ENCODE measurements at places on chromosomes 3 and 15.

GRCh38 chr15:29917600-29918597 lies 95.6 kb upstream of the TJP1 start:
- no peak for DNase-seq

DNA sequence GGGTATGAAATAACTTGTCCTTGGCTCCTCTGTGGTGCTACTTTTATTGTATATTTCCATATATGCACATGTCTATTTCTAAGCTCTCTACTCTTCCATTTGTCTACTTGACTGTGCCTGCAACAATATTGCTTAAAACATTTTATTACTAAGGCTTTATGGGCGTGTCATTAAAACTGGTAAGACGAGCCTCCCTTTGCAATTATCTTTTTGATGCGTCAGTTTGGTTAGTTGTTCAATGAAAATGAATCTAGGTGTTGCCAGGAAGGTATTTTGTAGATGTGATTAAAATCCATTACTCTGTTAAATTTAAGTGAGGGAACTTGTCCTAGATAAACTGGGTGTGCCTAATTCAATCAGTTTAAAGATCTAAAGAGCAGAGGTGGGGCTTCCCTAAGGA lies 12.9 kb upstream of the TRA2B start:
- DNase-seq, result no peak

DNA sequence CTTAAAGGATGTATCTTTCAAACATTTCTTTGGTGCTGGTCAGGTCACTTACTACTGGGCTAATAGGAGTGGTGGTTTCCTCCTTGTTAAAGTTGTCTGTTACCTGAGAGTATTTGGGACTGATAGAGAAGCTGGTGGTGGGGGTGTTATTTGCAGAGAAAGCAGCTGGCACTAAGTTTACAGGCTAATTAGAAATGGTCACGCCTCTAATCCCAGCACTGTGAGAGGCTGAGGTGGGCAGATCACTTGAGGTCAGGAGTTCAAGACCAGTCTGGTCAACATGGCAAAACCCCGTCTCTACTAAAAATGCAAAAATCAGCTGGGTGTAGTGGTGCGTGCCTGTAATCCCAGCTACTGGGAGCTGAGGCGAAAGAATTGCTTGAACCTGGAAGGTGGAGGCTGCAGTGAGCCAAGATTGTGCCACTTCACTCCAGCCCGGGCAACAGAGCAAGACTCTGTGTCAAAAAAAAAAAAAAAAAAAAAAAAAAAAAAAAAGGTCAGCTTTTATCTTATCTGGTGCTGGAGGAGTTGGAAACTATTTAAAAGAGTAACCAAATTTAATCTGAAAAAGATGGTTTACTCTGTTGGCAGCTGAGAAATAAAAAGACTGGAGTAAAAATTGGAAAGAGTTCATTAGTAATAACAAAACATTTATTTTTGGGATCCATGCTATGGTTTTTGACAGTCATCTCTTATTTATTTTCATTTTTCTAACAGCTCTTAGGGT lies 332.6 kb downstream of the PTPRG start:
- no peak for DNase-seq

- no peak for DNase-seq
Observed at GRCh38 chr3:17075907-17076306, 191.2 kb downstream of the PLCL2 start.

DNA sequence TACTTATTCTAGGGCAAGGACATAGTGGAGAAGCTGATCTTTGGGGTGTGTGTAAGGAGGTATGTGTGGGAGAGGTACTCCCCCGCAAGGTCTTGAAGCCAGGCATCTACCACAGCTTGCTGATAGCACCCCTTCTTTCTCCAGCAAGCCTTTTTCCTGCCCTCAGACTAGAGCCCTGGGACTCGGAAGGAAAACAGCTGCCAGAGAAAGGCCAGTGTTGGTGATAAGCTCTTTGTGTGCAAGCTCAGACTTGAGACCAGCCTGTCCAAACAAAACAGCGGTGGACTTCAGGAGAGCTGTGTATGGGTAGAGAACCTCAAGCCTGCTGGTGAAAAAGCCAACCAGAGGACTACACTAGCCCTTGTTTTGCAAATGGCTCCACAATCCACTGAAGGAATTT lies 1028.6 kb downstream of the MCTP2 start:
- DNase-seq, result no peak

DNA sequence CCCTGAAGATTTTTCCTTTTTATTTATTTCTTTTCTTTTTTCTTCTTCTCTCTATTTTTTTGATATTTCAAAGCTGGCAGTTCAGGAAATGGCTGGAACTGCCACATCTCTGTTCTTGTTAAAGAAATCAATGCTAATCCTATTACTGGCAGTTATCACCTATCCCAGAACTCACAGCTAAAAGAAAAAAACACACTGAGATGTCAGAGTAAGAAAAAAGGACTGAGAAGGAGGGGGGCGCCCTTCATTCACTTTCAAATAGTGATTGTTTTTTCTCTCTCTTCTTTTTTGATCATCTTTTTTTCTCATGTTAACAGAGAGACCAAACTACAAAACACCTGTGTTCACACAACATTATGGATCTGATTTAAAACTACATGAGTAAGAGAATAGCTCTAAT lies 337.1 kb downstream of the IL20RB start:
- DNase-seq, result no peak

GRCh38 chr3:94431876-94432570 lies 369.2 kb downstream of the NSUN3 start:
- DNase-seq, result no peak

GRCh38 chr3:173502983-173503568 lies 105.5 kb downstream of the NLGN1 start:
- no peak for DNase-seq

DNA sequence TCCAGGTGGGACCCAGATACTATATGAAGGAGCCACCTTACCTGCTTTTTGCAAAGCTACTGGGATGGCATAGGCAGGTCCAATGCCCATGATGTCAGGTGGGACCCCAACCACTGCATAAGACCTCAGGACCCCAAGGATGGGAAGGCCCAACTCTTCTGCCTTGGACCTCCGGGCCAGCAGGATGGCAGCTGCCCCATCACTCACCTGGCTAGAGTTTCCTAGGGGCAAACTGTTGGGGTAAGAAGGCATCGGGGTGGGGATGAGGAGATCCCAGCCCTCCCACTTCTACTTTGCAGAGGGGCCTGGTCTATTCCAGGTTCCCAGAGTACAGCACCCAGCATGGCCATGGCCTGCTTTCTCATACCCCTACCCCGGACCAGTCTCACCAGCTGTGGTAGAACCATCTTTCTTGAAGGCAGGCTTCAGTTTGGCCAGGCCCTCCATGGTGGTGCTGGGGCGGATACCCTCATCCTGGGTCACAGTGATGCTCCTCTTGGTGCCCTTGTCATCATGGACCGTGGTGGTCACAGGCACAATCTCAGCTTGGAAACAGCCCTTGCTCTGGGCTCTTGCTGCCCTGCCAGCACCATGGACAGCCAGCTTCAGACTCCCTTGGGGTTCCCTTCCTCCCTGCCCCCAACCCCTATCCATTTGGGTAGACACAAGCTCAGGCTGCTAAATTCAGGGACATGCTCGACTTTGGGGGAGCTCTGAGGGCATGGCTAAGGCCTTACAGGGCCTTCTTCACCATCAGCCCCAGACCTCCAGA lies 10.6 kb downstream of the ACAA1 start:
- no peak for DNase-seq

GRCh38 chr3:170128977-170129431 lies 52.5 kb downstream of the PHC3 start:
- DNase-seq, result no peak

DNA sequence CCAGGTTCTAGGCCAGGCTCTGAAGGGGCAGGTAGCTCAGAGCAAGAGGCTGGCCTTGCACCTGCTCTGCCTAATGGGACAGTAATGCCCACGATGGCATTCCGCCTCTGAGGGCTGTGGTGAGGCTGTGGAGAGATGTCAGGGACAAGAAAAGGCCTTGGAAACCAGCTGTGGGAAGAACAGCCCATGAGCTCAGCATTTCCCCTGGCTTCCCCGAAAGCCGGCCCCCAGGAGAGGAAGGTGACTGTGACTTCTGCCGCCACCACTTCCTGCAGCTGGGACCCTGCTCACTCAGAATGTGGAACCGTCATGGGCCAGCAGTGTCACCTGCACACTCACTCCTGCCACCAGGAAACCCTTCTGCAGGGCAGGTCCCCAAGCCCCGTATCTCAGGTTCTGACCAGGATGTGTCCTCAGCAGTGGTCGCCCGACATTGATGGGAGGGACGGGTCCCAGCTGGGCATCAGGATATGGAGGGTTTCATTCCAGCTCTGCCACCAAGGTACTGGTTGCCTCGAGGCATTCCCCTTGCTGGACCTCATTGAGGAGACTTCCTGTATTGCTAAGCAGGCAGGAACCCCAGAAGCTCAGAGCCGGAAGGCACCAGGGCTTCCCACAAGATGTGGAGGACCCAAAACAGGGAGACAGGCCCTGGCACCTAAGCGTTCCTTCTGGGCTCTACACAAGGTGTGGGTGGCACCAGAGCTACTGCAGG lies 30.7 kb downstream of the SEMA7A start:
- no peak for DNase-seq

DNA sequence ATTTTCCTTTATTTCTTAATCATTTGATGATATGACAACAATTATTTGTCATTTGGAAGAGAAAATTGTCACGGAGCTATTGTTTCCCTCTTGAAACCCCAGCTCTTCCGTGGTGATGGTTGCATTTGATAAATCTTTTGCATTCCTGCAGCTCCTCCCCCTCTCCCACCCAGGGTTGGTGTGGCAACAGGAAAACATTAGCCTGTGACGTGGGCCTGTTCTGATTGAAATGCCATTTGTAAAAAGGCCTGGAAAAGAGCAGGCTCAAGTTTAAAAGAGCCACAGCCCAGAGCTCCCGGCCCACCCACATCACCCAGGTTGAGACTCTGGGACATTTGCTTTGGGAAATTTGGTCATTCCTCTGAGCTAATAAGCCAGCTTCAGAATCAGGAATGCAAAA lies 282.5 kb downstream of the RPLP1 start:
- DNase-seq, result no peak

GRCh38 chr3:2927259-2927658 lies 182.9 kb downstream of the IL5RA start:
- DNase-seq, result no peak

DNA sequence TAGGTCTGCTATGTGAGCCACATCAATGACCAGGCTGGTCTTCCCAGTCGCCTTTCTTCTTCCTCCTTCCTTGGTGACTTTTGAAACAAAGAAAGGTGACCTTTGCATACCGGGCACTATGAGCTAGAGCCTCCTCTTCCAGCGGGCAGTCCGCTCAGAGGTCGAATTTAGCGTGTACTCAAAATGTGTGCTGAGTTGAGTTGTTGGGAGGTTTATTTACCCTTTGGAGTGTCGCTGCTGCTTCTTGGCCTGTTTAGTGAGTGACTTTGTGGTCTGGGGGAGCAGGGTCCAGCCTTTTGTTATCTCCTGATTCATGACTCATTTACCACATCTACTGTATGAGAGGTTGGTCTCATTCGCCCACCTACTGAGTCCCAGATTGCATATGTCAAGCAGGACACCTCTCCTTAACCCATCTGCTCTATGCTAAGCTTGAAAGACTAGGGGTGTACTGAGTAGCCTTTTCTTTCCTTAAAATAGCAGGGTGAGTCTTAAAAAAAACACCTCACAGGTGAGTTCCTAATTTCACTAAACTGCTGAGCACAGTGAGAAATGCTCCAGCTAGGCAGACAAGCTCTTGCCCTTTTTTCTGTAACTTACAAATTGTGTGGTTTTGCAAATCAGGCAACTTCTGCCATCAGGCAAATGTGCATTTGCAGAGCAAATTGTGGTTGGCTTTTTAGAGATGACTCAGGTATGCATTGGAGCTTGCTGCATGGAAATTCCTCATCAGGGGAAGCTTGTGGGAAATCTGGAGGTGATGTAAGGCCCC lies 3.2 kb upstream of the SIAH2 start:
- DNase-seq, result no peak

- peak; percentile 1 for DNase-seq
Observed at GRCh38 chr15:55003965-55004873, 192.5 kb downstream of the RSL24D1 start.

DNA sequence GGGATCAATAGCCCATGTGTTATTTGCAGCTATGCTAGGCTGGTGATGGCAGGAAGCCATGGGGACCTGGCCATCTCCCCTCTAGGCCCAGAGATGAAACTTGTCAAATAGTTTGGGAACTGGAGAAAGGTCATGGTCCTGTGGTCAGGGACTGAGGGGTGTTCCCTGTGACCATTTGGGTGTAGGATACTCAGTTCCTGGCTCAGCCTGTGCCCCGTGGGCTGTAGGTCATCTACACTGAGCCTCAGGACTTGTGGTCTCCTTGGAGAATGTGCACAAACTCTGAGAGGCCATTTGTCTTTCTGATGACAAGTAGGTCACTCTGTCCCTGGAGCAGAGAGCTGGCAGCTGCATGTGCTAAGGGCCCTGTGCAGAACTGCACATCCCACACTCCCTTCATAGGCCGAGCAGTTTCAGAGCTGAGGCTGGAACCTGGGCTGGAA lies 17.5 kb downstream of the GASK1A start:
- DNase-seq, result peak; percentile 48

DNA sequence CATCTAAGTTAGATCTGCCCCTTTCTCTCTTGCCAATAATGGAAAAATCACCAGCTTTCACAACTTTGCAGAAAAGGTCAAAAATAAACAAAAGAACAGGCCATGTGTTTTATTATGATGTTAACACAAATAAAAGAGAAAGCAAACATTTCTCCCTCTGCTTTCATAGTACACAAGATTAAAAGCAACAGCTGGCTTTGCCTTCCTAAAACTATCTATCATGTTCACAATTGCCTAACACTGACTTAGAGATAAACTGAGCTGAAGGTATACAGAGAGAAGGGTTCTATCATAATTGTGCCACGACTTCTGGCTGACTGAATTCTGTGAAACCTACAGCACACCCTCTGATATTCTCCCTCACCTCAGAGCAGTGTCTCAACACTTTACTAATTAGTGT lies 29.4 kb downstream of the AADAC start:
- no peak for DNase-seq

- no peak for DNase-seq
Observed at GRCh38 chr3:151226088-151226563, 23.1 kb upstream of the GPR171 start.

GRCh38 chr3:89474333-89475130 lies 367.1 kb downstream of the EPHA3 start:
- no peak for DNase-seq

GRCh38 chr3:39361252-39361927 lies 21.8 kb upstream of the SLC25A38 start:
- DNase-seq, result no peak

DNA sequence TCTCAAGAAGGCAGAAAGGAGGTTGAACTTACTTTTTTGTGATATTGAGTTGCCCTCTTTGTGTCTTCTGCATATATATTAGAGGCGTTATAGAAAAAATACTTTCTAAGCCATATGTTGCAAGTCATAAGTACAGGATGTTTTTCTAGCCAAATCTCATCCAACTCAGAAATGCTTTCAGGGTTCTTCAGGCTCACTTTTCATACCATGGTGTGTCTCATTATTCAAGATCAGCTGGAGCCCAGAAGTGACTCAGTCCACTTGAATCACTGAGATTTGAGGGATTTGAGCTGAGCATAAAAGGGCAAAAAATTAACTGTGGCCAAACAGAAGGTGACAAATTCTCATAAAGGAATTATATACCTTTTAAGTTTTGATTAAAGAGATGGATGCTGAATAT lies 157.3 kb downstream of the WNT5A start:
- DNase-seq, result no peak

Data from C1 segment of cervical spinal cord (tissue), 14 donors.